ENCODE measurements at places on chromosomes 13 and 19.

DNA sequence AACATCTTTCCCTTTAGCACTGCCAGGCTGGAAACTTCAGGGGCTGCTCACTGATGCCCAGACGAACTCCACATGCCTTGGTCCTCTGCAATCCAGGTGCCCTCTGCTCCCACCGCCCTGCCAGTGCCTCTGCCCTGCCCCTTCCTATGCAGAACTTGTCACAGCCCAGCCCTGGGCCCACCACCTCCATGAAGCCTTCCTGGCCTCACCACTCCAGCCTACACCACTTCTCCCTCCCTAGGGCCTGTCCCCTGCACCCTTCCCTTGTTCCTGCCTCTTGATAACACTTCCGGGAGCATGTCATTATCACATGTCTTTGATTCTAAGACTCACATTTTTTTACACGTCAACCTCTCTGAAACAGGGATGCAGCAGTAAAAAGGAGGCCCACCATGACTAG lies 627.2 kb downstream of the UQCRFS1 start:
- DNase-seq = no peak

- DNase-seq = no peak
Measured at GRCh38 chr13:46149272-46150133, 32.5 kb downstream of the LCP1 start.

GRCh38 chr13:42970824-42971690 lies 21.0 kb downstream of the EPSTI1 start:
- DNase-seq = peak; percentile 60

- no peak for DNase-seq
Measured at GRCh38 chr19:21604951-21605476, 99.6 kb downstream of the ZNF429 start.

DNA sequence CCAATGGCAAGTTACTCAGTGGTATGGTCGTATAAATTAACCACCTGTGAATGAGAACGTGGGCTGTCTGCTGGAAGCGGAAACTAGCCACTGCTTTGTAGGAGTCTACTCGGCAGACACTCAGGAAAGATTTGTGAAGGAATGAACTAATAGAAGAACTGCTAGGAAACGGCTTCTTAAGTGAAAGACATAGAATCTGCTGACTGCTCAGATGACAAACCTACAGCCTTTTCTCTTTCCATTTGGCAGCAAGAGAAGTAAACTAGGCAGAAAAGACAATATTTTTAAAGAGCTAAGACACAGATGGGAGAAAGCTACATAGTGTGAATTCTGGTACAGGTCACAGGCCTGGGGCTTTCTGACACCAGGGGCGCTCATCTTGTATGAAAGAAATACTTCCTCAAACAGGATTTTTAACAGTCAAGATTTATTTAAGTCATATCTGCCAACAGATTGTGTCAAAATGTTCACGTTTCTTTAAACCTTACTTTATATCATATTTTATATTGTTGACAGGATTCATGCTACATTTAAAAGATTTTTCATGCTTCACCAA lies 78.4 kb downstream of the MIPEP start:
- no peak for DNase-seq

DNA sequence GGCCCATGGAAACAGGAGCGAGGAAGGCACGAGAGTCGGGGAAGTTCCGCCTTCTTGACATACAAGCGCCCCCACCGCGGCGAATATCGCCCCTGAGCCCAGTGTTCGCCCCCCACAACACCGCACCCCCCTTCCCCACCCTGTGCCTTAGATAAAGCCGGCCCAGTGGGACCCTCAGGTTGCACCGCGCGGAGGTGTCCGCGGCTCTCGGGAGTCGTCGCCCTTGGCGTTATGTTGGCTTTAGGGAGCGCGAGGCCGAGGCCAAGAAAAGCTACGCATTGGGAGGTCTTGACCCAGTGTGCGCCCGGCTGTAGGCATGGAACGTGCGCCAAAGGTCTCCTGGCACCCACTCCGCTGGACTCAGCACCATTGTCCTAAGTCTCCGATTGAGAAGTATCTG lies 603 bp upstream of the ZNF132 start:
- no peak for DNase-seq

DNA sequence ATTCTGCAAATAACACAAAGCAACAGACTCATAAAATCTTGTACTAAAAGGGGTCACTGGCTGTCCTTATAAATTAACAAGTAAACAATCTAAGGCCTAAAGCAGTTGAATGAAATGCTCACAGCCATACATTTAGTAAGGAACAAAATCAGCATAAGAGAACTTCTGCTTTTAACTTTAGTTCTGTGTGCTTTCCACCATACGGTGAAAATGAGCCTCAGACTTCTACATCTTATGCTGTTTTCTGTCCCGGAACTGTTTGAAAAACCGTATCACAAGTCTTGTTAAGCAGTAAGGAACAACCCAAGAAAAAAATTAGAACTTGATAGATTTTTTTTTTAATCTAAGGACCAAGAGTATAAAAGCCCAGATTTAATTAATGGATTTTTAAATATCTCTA lies 549.1 kb upstream of the MIR17HG start:
- no peak for DNase-seq

- no peak for DNase-seq
Measured at GRCh38 chr13:28089065-28089464, 11.3 kb downstream of the FLT3 start.

GRCh38 chr19:17973759-17974158 lies 6.9 kb downstream of the KCNN1 start:
- DNase-seq = no peak

- no peak for DNase-seq
Measured at GRCh38 chr13:48873081-48873480, 102.6 kb upstream of the FNDC3A start.

GRCh38 chr19:39982883-39983282 lies 11.9 kb downstream of the PSMC4 start:
- no peak for DNase-seq

DNA sequence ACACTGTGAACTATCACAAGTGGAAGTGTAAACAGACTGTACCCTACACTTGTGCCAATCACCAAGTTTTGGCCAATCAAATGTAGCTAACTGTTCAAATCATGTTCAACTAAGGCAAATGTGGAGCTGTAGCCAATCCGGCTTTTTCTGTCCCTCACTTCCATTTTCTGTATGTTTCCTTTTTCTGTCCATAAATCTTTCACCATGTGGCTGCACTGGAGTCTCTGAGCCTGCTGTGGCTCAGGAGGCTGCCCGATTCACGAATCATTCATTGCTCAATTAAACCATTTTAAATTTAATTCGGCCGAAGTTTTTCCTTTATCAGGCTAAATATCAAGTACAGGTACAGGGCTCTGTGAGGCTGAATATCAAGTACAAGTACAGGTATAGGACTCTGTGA lies 216.5 kb downstream of the RFC3 start:
- no peak for DNase-seq

- no peak for DNase-seq
Measured at GRCh38 chr13:36130193-36130551, 1.0 kb downstream of the DCLK1 start.

DNA sequence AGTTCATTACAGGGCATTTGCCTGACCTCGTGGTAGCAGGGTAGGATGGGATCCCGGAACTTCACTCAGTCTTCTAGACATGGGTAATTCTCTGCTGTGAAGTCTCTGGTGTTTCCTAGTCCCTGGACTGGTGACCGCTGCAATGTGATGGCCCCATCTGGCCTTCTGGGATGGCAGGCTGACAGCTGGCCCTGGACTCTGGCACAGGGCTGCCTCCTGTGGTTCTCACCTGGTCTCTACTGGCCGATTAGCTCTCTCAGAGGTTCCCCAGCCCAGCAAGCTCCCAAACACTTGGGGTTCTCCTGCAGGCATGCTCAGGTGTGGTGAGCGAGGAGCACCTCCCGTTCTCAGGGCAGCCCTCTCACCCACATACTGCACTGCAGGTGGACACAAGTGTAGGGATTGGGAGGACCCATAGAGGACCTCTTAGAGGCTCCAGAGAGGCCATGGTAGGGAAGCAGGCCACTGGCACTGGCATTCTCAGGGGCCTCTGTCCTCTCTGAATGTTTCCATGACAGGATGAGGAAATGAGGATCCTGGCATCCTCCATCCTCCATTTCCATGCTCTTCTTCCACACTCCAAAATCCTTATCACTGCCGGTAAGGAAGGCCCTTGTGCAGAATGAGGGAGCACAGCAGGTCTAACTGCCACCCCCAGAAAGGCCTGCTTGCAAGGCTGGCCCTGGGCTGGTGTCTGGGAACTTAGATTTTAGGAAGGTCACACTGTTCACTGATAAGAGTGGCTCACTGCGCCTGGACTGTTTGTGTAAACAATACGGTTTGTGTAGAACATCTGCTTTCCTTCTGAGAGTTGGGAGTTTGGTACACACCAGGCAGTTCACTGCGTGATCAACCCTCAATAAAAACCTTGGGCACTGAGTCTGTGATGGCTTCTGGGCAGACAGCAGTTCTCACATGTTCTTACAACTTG lies 31.5 kb upstream of the FARP1 start:
- DNase-seq = no peak

DNA sequence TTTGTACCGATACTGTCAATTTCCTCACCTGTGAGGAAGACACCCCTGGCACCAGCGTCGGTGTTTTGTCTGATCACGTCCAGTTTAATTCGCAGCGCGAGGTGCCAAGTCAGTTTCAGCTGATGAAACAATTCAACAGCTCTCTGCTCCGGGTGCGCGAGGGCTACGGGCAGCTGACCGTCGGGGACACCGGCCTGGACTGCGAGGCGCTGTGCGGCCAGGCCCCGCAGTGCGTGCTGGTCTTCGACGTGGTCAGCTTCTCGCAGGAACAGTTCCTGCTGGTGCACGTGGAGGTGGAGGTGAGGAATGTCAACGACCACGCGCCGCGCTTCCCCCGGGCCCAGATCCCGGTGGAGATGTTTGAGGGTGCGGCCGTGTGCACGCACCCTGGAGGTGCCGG lies 171.5 kb downstream of the OLFM4 start:
- DNase-seq = no peak

DNA sequence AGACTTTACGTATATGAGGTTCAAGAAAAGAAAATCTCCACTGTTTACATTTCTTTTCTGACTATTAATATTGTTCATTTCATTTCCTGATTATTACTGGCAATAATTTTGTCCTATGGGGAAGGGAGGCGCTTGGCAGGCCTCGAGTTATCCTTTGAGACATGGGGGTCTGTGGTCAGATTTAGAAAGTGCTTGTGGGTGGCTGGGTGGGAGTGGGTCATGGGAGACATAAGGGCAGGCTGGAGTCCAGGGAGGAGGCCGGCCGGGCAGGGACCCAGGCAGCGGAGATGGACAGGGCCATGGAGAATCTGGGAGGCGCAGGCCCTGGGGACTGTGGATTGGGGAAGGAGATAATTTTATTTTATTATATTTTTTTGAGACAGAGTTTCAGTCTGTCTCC lies 40.1 kb downstream of the LTBP4 start:
- no peak for DNase-seq

- DNase-seq = no peak
Measured at GRCh38 chr19:28841531-28841930, 371.4 kb downstream of the UQCRFS1 start.

- no peak for DNase-seq
Measured at GRCh38 chr13:112489199-112489598, 98.8 kb downstream of the TUBGCP3 start.

GRCh38 chr19:41548954-41549688 lies 26.8 kb upstream of the CEACAM21 start:
- DNase-seq = peak; percentile 4

DNA sequence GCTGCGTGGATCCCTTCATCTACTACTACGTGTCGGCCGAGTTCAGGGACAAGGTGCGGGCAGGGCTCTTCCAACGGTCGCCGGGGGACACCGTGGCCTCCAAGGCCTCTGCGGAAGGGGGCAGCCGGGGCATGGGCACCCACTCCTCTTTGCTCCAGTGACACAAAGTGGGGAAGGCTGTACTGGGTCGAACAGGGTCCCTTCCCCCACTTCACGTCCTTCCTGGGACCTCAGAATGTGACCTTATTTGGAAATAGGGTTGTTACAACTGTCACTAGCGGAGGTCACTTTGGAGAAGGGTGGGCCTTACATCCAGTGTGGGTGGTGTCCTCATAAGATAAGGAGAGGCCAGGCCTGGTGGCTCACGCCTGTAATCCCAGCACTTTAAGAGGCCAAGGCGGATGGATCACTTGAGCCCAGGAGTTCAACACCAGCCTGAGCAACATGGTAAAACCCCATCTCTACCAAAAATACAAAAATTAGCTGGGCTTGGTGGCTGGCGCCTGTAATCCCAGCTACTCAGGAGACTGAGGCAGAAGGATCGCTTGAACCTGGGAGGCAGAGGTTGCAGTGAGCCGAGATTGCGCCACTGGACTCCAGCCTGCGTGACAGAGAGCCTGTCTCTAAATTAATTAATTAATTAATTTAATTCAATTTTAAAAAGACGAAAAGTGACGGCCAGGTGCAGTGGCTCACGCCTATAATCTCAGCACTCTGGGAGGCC lies 1.8 kb downstream of the F2RL3 start:
- no peak for DNase-seq
